ENCODE measurements at places on chromosomes 1 and 21.

DNA sequence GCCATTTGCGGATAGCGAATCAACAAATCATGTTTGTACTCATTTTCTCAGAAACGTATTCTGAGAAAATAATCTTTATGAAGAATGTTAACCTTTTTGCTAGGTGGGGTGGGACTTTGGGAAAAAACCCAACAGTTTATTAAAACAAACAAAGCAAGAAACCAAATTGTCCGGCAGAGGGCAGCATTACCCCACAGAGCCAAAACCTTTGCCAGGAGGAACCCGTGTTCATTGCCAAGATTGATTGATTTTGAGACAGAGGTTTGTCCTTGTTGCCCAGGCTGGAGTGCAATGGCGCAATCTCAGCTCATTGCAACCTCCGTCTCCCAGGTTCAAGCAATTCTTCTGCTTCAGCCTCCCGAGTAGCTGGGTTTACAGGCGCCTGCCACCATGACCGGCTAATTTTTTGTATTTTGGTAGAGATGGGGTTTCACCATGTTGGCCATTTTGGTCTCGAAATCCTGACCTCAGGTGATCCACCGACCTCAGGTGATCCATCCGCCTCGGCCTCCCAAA lies 70.8 kb upstream of the RHOU start:
- DNase-seq = peak; percentile 63

DNA sequence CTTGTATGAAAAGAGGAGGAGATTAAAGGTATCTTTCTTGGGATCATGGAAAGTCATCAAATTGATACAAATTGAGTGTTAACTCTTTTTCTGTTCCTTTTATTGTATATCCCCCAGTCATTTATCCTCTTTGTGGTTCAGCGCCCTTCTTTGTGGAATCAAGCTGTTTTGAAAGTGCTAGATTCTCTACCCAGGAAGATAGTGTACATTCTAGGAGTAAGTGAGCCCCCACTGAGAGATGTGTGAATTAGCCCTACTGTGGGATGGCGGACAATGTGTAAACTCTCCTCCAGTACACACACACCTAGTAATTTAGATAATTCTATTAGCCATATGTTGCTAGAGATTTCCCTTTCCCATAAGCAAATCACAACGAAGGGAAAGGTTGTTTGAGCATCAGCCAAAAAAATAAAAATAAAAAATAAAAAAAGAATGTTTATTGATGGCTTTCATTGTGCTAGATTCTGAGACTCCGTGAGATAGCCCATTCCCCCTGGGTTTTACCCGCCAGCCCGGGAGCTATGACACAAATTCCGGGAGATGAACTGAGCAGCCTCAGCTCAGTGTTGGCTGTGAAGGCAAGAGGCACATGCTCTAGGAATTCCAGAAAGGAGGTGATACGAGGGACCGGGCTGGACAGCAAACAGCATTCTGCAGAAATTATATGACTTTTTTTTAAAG lies 378.4 kb upstream of the RUNX1 start:
- DNase-seq = no peak

DNA sequence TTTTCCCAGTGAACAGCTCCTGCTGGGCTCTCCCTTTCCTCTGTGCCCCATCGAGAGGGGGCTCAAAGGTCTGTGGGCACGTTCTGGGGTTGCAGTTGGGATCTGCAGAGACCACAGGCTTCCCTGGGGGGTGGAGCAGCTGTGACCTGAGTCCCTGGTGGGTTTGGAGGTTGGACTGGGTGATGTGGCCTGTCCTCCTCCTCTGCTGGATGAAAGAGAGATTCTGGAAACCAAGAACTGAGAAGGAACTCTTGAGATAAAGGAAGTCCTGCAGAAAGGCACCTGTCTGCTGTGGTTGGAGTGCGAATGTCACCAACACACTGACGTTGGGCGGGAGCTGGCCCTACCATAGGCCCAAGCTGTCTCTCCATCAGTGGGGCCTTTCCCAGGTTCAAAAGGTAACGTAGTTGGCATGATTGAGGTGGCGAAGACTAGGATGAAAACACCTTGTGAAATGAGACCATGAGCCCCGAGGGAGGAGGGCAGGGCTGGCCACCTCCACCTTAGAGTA lies 35.8 kb upstream of the ETV3 start:
- DNase-seq = no peak

DNA sequence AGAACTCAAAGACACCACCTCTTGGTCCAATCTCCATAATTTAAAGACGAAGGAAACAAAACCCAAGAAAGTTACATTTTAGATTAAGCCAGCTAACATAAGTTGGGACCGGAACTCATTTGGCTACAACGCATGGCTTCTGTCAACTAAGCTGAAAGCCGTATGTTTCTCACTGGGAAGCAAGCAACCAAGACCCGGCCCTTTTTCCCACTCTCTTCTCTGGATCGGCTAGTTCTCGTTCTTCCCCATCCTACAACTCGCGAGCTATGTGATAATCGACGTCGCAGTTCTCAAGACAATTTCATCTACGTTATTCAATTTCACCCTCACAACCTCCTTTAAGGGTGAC lies 601 bp downstream of the CCT8 start:
- no peak for DNase-seq

DNA sequence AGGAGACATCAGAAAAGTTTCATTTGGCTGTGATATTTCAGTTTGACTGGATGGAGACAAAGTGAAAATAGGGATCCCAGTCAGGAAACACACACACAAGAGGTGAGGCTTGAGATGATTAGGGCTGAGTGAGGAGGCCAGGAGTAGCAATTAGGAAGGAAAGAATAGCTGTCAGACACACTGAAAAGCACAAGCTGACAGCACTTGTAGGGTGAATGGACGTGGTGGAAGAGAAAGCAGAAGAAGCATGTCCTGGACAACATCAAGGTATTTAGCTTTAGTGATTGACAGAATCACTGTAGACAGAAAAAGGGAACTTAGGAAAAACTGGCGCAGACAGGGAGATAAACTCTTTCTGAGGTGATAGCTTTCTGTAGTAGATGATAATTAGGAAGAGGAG lies 347.7 kb downstream of the TGFB2 start:
- no peak for DNase-seq

- peak; percentile 43 for DNase-seq
Measured at GRCh38 chr1:156848461-156849150, 10.3 kb downstream of the INSRR start.

- DNase-seq = no peak
Measured at GRCh38 chr1:160134791-160135572, 16.4 kb upstream of the ATP1A4 start.

DNA sequence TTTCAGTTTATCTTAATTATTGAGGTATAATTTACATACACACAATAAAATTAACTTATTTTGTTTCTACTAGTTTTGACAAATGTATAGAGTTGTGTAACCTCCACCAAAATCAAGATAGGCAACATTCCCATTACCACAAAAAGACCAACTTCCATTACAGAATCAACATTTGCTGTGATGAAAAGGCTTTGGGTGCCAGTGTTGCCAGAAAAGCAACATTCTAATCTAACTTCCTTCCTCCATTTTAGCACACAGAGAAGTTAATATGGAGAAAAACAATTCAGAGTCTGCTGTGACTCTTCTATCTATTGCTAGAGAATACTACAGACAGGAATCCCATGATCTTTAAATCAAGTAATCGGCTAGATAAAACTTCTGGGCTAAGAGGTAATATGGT lies 245.3 kb downstream of the RERE start:
- DNase-seq = no peak

- DNase-seq = no peak
Measured at GRCh38 chr21:41133874-41134522, 34.0 kb upstream of the BACE2 start.

DNA sequence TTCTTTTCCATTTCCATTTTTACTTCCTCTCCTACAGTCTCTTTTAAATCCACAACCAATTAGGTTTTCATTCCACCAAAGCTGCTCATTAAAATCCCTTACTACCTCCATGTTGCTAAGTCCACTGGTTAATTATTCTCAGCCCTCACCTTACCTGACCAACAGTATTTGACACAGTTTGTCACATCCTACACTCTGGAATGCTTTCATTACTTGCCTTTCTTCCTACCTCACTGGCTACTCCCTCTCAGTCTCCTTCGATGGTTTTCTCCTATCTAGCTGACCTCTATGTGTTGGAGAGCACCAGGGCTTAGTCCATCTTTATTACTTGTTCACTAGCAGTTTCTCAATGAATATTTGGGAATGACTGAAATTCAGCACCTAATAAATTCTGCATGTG lies 78.6 kb downstream of the NME7 start:
- no peak for DNase-seq

DNA sequence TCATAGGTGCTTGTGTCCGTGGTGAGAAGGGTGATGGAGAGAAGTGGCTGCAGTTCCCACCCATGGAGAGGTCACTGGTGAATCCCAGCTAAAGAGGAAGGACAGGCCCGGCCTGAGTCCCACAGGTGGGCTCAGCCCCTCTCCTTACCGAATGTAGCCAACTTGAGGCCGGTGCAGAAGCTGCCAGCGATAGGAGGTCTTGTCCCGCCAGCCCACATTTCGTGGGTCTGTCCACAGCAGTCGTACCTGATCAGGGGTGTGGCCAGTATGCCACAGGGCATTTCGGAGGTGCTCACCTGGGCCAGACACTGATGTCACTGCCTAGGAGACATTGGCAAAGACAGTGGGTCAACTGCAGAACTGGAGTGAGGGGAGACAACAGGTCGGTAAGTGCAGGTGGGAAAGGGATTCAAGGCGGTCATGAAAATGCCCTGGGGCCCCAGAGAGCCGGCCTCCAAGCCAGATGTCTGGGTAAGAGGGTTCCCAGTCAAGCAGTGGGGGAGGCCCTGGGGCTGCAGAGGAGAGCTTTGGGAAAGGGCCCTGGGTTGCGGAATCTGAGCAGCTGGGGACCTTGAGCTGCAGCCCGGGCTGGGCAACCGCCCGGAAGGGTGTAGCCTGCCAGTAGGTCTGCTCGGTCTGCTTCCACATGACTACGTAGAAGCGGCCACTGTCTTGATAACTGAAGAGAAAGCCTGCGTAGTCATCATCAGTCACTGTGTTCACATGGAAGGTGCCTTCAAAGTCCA lies 10.6 kb downstream of the THBS3 start:
- DNase-seq = no peak

DNA sequence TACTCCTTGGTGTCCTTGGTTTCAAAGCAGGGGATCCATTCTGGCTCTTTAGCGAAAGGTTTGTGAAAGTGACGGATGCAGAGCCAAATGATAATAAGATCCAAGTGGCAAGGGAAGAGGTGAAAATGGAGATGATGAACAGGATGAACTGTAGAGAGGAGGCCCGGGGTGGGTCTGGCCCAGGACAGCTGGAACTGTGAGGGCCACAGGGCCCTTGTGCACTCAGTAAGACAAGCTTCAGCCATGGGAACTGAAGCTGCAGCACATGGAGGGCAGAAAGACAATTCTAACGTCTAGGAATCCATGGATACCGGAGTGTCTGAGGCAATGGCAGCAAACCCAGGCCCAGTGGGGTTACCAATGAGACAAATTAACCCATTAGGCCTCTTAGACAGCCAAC lies 4.8 kb downstream of the KCNA2 start:
- no peak for DNase-seq

- no peak for DNase-seq
Measured at GRCh38 chr1:236099355-236099974, 34.6 kb upstream of the NID1 start.

- no peak for DNase-seq
Measured at GRCh38 chr1:87757676-87758075, 429.0 kb downstream of the LMO4 start.

DNA sequence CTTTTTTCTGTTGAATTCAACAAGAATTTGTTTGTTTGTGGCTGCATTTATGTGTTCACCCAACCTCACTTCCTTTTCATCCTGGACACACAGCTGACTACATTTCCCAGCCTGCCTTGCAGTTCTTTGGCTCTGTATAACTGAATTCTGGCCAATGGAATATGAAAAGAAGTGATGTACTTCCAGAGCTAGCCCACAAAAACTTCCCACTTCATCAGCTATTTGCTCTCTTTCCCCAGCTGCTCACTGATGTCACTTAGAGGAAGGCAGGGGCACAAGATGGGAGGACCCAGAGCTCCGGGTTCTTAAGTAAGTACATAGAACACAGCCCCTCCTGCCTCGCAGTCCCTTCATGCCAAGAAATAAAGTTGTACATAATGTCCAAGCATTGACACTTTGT lies 235.0 kb upstream of the FGGY start:
- DNase-seq = no peak

Measured in activated CD4-positive, alpha-beta T cell treated with anti-CD3 and anti-CD28 coated beads for 1 hour (primary cell).